ENCODE measurements at places on chromosomes 1 and 21. TPM values are rescaled to one million over a fixed set of nuclear protein-coding genes. Genes with fewer than 3 reads are reported as not detected.

The FMOD gene
- total RNA-seq = not detected

The COL11A1 gene
- 4.1 TPM for total RNA-seq

The KCNT2 gene
- total RNA-seq = 0.21 TPM

The RGS13 gene
- not detected for total RNA-seq

The AMPD1 gene
- not detected for total RNA-seq

The PODN gene
- 0.48 TPM for total RNA-seq

The TCHH gene
- under 0.01 TPM for total RNA-seq

The ANXA9 gene
- not detected for total RNA-seq

The TBX15 gene
- total RNA-seq = not detected

The TEKT2 gene
- not detected for total RNA-seq

The EPS15 gene
- total RNA-seq = 43.1 TPM

The FMO2 gene
- total RNA-seq = not detected

The GSTM5 gene
- not detected for total RNA-seq

The TSPAN1 gene
- total RNA-seq = 29.4 TPM

The SMCP gene
- total RNA-seq = not detected

The ACKR1 gene
- not detected for total RNA-seq

The PI4KB gene
- 28.0 TPM for total RNA-seq

The PTAFR gene
- total RNA-seq = 7.5 TPM

Data from tracheal epithelial cell (primary cell).